Stimulated activated CD4-positive, alpha-beta T cell treated with anti-CD3 and anti-CD28 coated beads, TNF-alpha, amount 100 ng/mL, for 48 hours (primary cell): ENCODE measurements at places on chromosomes 1 and 21.

- no peak for DNase-seq
Measured at GRCh38 chr1:156515956-156516355, 15.4 kb upstream of the MEF2D start.

- no peak for DNase-seq
Measured at GRCh38 chr1:162676750-162677149, 44.5 kb downstream of the DDR2 start.

- no peak for DNase-seq
Measured at GRCh38 chr1:200082329-200082728, 54.8 kb downstream of the NR5A2 start.

DNA sequence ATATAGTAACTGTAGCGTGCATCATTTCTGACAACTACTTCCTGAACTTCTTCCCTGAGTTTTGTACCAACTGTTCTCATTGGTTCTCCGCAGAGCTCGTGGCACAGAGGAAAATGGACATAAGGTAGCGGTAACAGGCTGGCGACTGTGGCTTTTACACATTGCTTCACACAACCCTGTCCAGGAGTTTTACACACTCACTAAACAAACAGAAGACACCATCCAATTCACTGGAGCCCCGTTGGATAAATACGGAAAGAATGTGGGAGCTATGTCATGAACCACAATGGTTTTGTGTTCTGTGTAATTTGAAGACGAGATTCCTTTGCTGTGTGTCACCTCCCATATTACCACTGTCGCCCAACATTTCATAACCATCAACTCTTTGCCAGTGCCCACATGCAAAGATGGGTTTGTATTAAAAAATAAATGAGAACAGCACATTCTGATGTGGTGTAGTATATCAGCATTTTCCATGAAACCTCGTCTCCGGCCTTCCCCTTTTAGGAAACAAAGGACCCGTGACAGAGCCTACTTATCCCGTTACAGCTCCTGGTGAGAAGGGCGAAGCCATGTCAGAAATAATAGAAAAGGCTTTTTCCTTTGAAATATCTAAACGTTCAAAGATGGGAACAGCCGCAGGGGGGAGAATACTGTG lies 47.4 kb upstream of the ENAH start:
- DNase-seq = no peak

DNA sequence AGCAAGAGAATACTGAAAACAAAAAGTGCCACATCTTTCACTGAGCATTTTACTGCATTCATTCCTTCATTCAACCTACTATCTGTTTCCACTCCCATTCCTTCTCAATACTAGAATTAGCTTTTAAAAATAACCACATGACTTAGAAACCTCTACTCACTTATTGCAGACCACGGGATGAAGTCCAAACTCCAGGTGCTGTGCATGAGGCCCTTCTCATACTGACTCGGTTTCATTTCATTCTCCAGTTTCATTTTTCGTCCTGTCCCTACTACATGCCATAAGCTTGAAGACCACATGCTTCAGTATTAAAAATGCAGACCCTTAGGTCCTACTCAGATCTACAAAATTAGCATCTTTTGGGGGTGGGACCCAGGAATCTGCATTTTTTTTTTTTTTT lies 2.3 kb upstream of the BACH1 start:
- DNase-seq = no peak

- DNase-seq = no peak
Measured at GRCh38 chr1:89826594-89826993, 5.8 kb downstream of the LRRC8D start.

DNA sequence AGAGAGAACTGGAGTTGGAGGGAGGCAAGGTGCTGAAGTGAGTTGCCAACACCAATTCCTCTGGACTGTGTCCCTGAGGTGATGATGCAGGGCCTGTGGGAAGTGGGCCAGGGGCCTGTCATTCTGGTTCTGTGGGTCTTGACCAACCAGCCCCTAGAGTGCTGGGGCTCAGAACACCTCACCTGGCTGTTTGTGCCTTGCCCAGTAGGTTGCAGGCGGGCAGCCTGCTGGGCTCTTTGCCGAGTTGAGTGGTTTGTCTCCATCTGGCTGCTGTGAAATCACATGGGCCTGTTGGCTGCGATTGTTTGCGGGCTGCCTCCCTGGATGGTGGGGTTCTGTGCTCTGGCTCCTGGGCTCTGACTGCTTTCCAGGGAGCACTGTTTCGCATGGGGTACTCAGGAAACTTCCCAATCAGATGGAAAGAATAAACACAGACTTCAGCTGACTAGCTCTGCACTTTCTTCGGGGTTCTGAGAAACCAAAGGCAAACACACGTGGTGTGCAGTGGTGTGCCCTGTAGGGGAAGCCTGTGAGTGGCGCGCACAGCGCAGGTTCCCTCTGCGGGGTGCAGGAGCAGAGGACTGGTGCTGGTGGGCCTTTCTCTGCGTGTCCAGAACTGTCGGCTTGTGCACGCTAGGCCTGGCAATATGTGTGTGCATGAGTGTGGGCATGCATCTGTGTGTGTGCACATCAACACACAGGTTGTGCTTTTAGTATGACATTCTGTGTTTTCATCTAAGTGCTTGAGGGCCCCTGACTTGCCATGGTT lies 95.1 kb downstream of the RHOU start:
- no peak for DNase-seq

DNA sequence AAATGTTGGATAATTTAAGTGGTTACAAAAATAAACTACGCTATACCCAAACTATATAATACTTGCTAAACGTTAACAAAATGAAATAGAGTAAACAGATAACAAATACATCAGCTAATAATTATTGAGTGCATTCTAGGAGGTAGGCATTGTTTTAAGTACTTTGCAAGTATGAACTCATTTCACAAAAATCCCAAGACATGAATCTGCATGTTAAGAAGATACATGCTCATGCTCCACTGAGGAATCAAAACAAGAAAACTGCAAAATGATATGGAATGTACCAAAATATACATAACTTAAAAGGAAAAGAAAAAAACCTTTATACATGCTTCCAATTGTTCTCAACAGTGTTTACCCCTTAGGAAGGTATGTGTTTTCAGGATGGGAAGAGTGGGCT lies 2.5 kb downstream of the FRRS1 start:
- no peak for DNase-seq

DNA sequence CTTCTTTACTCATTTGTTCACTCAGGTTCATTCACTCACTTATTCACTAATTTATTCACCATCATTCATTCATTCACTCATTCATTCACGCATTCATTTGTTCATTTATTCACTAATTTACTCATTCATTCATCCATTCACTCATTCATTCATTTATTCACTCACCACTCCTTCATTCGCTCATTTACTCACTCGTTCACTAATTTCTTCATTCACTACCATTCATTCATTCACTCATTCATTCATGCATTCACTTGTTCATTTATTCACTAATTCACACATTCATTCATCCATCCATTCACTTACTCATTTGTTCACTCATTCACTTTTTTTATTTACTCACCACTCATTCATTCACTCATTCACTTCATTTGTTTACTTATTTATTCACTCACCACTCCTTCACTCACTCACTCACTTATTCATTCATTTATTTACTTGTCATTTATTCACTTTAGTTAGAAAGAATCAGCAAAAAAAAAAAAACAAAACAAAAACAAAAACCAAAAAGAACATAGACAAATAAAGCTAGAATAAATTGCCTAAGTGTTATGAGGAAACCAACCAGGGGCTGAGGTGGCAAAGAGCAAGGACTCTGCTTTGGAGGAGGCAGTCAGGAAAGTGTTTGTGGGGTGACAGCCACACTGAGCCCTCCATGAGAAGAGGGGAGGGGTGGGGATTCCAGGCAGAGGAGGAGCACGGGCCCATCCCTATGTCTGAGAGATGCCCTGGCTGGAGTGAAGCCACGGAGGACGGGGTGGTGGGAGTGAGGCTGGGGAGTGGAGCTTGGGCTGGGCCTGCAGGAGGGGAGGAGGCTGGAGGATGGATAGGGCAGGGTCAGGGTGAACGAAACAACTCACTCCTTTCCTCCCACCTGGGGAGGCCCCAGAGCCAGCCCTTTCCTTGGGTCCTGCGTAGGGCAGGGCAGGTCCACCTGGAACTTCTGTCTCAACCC lies 129.2 kb upstream of the WNT4 start:
- DNase-seq = no peak

GRCh38 chr1:16235944-16236510 lies 956 bp downstream of the CPLANE2 start:
- DNase-seq = peak; percentile 34
